ENCODE measurements at places on chromosomes 3 and 15.

DNA sequence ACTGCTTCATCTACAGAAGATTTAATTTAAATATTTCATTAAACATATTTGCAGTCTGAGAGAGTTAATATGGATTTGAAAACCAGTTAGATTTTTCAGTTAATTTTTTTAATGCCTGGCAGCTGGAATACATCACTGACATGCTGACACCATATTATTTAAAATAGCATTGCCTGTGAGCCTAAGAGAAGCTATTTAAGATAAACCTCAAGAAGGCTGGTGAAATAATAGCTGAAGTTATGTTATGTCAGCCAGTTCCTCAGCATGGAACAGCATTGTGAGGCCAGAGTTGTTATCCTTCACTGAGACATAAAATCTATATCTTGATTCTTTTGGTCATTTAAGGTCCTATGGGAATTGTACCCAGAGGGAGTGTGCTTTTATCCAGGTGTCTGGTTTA lies 705.2 kb downstream of the NAALADL2 start:
- no peak for DNase-seq

- no peak for DNase-seq
Measured at GRCh38 chr15:73981761-73982221, 10.3 kb downstream of the STOML1 start.

GRCh38 chr3:105385819-105386508 lies 19.3 kb downstream of the ALCAM start:
- no peak for DNase-seq

- no peak for DNase-seq
Measured at GRCh38 chr3:8888301-8888915, 74.9 kb downstream of the RAD18 start.

GRCh38 chr3:138761002-138761401 lies 73.7 kb downstream of the PIK3CB start:
- no peak for DNase-seq

DNA sequence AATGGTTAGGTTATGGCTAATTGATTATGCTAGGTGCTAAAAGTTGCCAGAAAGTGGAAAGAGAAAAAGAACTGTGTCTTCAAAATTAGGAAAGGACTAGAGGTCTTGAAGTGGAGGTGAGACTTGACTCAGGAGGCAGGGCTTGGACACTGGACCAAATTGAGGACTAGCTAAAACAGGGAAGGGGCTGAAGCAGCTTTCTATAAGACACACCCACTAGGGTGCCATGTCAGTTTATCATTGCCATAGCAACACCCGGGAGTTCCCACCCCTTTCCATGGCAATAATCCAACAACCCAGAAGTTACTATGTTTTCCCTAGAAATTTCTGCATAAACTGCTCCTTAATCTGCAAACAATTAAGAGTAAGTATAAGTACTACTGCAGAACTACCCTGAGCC lies 42.9 kb upstream of the MITF start:
- DNase-seq: no peak

DNA sequence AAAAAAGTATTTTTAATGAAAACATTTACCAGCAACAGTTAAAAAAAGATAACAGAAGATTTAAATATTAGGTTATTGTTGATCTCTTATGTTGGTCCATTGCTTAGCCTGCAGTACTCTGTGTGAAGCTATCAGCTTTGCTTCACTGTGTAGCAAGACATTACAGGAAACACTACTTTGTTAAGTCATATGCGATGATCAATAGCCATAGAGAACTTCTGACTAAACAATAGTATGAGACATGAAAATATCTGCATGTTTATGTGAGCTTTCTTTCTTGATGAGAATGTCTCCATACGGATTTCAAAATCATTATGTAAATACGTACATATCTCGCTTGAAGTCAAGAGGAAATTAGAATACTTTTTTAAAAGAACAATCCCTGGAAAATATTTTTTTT lies 27.0 kb upstream of the CAPN3 start:
- DNase-seq: no peak

DNA sequence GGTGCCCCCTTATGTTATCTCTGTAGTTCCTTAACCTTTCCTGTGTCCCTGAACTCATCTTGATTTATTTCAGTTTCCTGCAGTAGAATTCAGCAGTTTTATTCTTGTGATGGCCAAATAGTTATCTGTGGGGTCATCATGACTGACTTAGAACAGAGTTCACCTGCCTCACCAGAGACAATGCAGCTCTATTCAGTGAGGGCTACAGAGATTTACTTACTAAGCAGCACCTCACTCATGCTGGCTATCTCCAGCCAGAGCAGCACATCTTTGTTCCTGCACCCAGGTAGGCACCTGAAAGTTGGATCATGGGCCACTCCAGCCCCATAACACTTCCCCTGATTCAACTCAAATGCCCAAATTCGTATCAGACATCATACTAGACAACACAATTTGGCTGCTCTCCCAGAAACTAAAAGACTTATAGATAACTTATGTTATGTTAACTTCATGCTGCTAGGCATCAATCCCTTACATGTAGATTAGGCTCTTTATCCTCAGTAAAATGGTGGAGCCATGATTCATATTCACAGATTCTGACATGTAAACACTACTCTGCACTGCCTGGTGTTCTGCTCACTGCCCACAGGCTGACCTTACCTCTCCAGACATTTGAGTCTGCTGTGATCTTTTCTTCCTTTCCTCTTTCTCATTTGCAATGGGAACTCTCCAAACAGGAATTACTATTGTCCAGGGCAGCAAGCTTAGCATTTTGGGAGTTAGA lies 9.3 kb upstream of the GOLGB1 start:
- DNase-seq: no peak

DNA sequence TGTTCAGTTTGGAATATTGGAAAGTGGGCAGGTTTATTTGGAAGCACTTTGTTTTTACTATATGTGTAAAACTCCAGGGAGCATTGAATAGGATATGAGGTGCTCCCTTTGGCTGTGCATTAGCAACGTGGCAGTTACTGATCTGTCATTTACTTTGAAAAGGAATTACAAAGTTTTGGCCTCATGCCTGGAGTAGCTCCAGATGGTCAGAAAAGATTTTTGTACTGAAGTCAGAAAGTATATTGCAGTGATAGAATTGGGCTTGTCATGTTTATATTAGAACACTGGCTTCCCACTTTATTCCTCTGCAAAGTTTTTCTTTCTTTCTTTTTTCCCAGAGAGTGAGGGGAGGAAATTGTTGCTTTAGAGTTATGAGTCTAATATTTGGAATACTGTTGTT lies 26.1 kb downstream of the FNDC3B start:
- DNase-seq: no peak

DNA sequence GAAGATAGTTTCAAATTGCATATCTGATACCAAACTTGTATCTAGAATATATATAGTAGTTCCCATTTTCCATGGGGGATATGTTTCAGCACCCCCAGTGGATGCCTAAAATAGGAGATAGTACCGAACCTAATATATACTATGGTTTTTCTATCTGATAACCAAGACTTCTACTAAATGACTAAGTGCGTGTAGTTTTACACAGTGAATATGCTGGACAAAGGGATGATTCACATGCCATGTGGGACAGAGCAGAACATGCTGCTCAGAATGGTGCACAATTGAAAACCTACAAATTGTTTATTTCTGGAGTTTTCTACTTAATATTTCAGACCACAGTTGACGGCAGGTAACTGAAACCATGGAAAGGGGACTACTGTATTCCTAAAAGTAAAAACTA lies 73.4 kb upstream of the TP63 start:
- DNase-seq: no peak

DNA sequence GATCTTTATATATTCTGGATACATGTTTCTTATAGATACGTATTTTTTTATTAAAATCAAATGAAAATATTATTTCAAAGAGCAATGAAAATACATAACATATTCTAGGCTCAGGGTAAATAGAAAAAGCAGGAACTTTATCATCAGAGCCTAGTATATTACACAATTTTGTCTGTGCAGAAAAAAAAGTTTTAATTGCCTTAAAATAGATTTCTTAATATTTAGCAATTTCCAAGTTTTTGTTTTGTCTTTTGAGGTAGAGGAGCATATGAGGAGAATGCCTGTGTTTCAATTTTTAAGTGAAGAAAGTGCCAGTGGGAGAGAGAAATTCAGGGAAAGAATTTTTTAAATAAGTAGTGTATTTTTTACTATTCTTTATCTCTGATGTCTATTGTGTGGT lies 10.5 kb downstream of the CAPN7 start:
- no peak for DNase-seq

- DNase-seq: no peak
Measured at GRCh38 chr3:71008350-71008935, 575.1 kb downstream of the FOXP1 start.

- no peak for DNase-seq
Measured at GRCh38 chr3:128491691-128491940, 1.4 kb downstream of the GATA2 start.

GRCh38 chr3:158098834-158099424 lies 7.3 kb downstream of the SHOX2 start:
- no peak for DNase-seq

DNA sequence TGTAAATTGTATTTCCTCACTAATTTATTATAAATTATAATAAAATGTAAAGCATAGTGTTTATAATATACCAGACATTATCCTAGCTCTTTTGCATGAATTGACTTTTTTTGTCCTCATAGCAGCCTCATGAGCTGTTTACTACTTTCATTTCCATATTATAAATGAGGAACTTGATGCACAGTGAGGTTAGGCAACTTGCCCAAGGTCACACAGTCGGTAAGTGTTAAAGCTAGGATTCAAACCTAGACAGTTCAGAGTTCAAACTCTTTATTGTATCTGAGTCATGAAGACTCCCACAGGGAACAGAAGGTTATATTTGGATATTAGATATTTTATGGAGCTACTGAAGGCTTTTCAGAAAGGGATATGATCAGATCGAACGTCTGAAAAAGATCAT lies 322.2 kb upstream of the SATB1 start:
- no peak for DNase-seq

GRCh38 chr3:190645932-190646460 lies 132.1 kb downstream of the IL1RAP start:
- no peak for DNase-seq
